Right renal pelvis (tissue), 4 donors: ENCODE measurements at places on chromosomes 6 and 20. TPM values are rescaled to one million over a fixed set of nuclear protein-coding genes. Genes with fewer than 3 reads are reported as not detected.
A peak's percentile ranks its signal among the peaks of the same experiment; 100 is the strongest.

DNA sequence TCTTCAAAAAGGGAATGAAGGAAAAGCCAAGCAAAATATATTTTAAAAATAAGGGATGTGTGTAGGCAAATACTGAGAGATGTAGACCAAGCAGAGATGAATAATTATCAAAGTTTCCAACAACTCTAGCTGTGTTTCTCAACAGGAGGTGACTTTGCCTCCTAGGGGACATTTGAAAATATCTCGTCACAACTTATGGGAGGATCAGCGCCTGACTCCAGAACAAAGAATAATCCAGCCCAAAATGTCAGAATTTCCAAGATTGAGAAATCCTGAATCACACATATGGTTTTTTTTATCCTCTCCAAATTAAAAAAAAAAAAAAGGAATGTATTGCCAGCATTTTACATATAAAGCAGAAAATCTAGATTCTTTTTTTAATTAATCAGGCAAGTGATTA, 241.2 kb upstream of the ZFP64 start:
- DNase-seq, result no peak

DNA sequence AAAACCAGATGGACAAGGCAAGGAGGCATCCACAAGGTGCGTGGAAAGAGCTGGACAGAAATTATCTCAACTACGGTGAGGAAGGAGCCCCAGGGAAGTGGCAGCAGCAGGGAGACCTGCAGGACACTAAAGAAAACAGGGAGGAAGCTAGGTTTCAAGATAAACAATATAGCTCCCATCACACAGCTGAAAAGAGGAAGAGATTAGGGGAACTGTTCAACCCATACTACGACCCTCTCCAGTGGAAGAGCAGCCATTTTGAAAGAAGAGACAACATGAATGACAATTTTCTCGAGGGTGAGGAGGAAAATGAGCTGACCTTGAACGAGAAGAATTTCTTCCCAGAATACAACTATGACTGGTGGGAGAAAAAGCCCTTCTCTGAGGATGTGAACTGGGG, 26.8 kb downstream of the TRMT6 start:
- DNase-seq, result no peak

DNA sequence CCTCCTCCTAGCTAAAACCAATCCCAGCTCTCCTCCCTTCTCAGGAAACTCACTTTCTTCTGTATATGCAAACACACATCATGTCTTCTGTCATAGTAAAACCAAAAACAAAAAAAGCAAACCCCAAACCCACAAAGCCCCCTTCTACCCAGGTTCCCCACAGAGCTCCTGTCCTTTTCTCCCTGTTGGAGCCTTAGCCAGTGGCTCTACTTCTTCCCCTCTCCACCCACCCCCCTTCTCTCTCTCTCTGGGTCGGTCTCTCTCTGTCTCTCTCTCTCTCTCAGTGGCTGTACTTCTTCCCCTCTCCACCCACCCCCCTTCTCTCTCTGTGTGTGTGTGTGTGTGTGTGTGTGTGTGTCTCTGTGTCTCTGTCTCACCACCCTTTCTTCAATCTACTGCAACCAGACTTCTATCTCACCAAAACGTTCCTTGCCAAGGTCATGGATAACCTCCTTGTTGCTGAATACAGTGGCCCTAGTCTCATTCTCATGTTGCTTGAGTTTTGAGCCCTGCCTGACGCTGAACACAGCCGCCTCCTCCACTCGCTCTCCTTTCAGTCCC, 8.7 kb upstream of the OSER1 start:
- DNase-seq, result no peak

DNA sequence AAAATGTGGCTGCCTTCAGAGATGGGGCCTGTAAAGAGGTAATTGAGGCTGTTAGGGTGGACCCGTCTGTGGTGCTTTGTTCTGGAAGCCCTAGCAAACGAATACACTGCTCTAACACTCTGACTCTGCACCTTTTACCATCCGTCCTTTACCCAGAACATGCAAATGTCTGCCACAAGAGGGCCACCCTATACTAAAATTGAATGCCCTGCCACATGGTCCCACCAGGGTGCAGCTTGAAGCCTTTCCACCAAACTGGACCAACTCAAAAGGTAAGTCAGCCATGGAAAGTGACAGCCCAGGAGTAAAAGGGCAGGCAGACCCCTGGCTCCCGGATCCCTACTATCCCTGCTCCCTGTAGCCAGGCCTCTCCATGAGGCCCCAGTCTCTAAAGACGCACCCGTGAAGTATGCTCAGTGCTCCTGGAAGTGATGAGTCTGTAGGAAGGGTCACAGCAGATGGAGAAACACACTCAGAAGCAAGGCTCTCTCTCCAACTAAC, 5.8 kb upstream of the BFSP1 start:
- peak; percentile 65 for DNase-seq

DNA sequence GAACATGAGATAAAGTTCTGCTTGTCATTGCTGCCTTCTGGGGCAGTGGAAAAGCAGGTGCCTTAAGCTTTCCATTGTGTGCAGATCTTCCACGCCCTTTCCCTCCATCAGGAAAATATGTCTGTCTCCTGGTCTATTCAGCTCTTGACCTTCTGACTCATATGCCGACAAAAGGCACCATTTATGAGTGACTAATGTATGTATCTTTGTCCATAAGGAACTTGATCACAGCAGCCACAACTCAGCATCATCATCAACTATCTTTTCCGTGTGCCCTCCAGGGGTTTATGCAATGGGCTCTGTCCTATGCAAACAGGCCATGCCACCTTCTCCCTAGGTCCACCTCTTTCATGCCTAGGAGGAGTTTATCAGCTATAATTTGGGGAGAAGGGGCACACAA, 102.7 kb upstream of the QKI start:
- no peak for DNase-seq

- no peak for DNase-seq
These were observed 364.7 kb upstream of the DEFB115 start for GRCh38 chr20:30892541-30893345.

Gene BCL2L1
- polyA plus RNA-seq, result 75.2 TPM

Gene SH3BGRL2
- polyA plus RNA-seq, result 44.2 TPM

Gene WFDC8
- not detected for polyA plus RNA-seq
